Stimulated activated CD4-positive, alpha-beta T cell treated with anti-CD3 and anti-CD28 coated beads, Interleukin-2, amount 100 ng/mL, for 48 hours (primary cell): ENCODE measurements at places on chromosomes 4 and X.

GRCh38 chr4:155011163-155011780, 197.2 kb upstream of the NPY2R start:
- no peak for DNase-seq

GRCh38 chr4:189126040-189126439, 814.6 kb upstream of the FRG1 start:
- DNase-seq = no peak

DNA sequence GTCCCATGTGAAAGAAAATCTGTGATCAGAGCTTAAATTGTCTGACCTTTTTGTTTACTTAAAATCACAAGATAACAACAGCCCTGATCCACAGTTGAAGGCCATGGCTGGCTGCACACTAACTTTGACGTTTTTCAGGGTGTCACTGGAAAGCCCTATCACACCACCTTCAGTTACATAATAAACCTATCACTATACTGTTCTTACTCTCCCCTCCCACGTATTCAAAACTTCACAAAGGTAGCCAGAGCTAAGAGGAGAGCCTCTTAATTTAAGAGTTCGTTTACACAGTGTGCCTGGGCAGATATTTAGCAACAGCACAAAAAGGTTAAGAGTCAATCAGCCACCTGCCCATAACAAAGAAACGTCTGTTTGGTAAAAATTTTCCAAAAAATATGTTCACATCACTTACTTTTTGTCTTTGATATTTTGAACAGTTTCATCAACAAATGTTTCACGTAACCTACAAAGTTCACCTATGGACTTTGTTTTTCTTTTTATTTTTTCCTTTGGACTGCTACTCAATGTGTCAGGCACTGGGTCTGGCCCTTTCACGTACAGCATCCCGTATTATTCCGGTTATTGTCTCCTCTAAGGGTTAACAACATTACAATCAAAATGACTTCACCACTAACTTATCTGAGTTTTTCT, 25.0 kb downstream of the RFC1 start:
- no peak for DNase-seq

- no peak for DNase-seq
Measured at GRCh38 chrX:14300376-14300775, 229.0 kb upstream of the GLRA2 start.

DNA sequence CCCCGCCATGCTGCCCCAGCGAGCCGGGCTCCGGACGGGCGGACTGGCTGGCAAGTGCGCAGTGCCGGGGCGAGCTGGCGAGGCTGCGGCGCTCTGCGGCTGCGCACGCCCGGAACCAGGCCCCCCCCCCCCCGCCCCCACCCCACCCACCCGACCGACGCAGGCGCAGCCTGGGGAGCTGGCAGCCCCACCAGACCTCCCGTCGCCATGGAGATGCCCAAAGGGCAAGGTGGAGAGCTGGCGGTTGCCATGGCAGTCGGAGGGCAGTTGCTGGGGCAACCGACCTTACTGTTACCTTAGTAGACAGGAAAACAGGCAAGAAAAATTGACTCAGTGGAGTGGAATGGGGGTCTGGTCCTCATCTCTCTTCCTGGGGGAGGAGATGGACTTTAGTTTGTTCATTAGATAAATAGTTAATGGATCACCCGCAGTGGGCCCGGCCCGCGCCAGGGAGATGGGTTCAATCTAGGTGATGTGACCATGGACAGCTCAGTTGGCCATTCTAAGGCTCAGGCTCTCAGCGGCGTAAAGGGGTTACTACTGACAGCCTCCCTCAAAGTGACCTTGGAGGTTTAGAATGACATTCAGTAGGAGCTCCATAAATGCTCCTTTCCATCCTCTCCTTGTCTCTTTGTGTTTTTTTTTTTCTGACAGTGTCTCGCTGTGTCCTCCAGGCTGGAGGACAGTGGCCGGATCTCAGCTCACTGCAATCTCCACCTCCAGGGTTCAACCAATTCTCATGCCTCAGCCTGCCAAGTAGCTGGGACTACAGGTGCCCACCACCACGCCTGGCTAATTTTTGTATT, at the start of gene PCSK1N:
Gene PCSK1N, minus strand, starts transcription at position 87 of the 806 bp plus-strand sequence. Its CDS starts 78 bp downstream, at position 9.
- no peak for DNase-seq

DNA sequence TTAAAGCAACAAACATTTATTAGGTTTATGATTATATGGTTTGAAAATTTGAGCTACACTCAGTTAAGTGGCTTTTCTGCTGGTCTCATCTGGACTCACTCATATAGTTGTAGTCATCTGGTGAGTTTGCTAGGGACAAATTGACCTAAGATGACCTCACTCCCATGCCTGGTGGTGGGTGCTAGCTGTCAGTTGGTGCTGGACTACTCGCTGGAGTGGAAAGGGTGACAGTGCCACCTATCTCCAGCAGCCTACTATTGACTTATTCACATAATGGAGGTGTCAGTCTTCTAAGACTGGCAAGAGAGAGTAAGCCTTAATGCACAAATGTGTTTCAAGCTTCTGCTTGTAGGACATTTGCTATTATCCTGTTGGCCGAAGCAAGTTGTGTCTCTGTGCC, 88.2 kb downstream of the TASL start:
- no peak for DNase-seq

GRCh38 chr4:47842985-47843384, 5.1 kb upstream of the CORIN start:
- DNase-seq = no peak

- peak; percentile 34 for DNase-seq
Measured at GRCh38 chr4:109588176-109588575, 28.1 kb downstream of the MCUB start.

DNA sequence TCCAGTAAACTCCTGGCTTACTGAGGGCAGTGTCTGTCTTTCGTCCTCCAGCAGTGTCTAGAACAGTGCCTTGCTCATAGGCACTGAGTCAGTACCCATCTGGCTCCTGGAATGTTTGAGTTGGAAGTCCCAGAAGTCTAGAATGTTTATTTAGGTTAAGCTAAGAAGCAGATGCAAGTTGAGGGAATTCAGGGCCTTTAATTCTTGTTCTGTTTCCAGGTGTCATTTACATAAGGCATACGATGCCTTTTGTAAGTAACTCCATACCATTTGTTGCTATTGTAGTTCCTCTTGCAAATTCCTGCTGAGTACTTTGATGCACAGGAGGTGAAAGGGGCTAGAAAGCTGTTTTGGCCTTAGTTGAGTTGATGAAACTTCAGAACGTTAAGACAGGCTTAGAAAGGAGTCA, 22.2 kb downstream of the ARHGAP10 start:
- DNase-seq = no peak

DNA sequence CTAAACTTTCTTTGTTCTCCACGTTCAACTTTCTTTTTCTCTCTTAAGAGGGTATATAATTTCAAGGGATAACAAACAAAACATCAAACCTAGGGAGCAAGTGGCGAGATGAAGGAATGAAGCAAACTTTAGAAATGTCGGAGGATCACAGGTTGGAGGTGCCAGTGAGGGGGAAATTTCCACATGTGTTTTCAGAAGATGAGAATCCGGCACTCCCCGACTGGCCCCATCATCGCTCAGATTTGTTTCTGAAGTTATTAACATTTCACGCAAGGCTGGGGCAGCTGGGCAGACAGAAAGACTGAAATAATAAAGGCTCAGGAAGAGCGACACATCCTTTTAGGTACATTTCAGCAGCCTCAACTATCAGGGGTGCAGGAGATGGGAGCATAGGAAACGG, 134.9 kb downstream of the SMIM20 start:
- no peak for DNase-seq
